ENCODE measurements at places on chromosomes 12 and 14.

- no peak for DNase-seq
Observed at GRCh38 chr12:130712346-130713065, 3.6 kb downstream of the RIMBP2 start.

DNA sequence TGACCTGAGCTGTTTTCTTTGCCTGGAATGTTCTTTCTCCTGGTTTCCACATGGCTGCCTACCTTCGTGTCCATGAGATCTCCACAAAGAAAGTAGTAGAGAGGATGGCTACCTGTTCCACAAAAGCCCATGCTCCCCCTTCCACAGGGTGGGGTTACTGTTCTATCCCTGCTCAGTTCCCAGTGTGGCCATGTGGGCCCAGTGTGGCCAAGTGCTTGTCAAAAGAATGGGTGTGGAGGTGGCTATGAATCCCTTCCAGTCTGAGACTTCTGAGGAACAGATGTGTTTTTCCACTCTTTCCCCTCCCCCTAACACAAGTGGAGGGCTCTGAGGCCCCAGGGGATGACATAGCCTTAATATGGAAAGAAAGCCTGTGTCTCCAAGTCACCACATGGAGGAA is 26.2 kb upstream of the HSP90B1 start:
- no peak for DNase-seq

- no peak for DNase-seq
Observed at GRCh38 chr14:54478636-54479215, 10.1 kb downstream of the GMFB start.

DNA sequence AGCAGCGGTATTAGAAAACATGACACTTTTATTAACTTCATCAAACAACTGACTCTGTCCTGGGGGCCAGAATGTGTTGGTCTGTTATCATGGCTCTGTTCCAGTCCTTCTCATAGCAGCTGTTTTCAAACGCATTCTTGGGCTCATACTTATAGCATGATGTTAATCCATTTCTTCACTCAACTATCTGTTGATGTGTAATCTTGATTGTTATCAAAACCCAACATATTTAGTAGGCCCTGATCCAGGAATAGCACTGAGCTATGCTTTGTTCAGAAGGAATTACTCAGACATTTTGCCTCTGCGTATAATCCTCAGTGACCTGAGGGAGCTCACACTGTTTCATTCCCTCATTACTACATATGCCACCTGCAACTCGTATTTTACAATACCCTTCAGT is 315.9 kb downstream of the BMP4 start:
- no peak for DNase-seq
